WTC11 (cell line): ENCODE measurements at places on chromosomes 12 and 14.
A peak's percentile ranks its signal among the peaks of the same experiment; 100 is the strongest.

- peak; percentile 45 for DNase-seq
Measured at GRCh38 chr12:24562771-24563431, 386.0 kb downstream of the BCAT1 start.

- DNase-seq = no peak
Measured at GRCh38 chr14:23572836-23573235, 5.2 kb upstream of the AP1G2 start.

- no peak for DNase-seq
Measured at GRCh38 chr12:21551841-21552465, 25.9 kb downstream of the SPX start.

GRCh38 chr12:28998662-28999120 lies 150.4 kb upstream of the FAR2 start:
- no peak for DNase-seq

GRCh38 chr14:101825797-101826196 lies 64.3 kb downstream of the PPP2R5C start:
- DNase-seq = no peak

DNA sequence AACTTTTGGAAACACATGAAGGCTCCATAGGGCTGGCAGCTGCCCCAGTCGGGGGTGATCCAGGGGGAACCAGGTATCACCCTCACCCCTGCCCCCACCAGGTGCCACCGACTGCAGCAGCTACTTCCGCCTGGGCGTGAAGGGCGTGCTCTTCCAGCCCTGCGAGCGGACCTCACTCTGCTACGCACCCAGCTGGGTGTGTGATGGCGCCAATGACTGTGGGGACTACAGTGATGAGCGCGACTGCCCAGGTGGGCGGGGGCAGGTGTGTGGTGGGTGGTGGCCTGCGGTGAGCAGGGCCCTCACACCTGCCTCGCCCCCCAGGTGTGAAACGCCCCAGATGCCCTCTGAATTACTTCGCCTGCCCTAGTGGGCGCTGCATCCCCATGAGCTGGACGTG lies 22.3 kb upstream of the NXPH4 start:
- DNase-seq = no peak

DNA sequence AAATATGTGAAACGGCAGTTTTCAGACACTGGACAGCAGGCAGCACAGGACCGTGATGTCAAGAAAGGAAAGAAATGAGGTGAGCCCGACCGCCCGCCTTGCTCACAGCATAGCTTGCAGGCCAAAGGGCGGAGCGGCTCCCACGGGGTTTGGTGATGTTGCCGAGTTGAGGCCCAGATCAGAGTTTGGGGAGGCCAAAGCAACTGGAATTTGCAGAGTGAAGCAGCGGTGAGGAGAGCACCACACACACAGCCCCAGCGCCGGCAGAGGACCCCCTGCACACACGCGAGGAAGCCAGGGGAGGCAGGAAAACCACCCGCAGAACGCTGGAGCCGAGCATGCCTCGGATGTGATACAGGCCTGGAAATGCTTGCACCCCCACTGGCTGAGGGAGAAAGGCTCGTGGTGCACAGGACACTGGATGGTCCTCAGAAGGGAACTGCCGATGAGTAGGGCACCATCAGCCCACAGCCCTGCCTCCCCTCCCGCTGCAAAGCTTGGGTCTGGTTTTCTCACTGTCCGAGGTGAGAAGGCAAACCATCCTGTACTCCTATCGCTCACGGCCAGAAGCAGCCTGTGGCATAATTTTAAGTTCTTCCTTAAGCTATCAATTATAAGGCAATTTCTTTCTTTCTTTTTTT lies 25.7 kb upstream of the PLD4 start:
- DNase-seq = no peak

DNA sequence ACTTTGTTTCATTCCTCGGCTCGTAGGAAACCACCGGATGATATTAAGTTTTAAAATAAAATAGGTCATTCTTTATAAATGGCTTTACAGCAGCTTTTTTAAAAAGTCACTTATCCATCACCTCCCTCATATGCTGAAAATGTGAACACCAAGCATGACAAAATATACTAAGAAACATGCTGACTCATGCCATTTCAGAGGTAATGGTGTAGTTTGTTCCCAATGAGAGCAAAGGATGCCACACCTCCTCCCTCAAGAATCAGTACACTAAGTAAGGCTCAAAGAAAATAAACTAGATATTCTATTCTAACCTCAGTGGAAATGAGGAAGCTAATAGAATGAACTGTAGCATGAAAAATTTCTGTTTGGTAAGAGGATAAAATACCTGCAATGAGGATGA lies 5.5 kb upstream of the DIO2 start:
- DNase-seq = no peak

GRCh38 chr12:26524862-26525465 lies 308.0 kb downstream of the ITPR2 start:
- peak; percentile 53 for DNase-seq

GRCh38 chr14:104774453-104775072 lies 21.0 kb downstream of the AKT1 start:
- no peak for DNase-seq

- no peak for DNase-seq
Measured at GRCh38 chr14:24250354-24250753, 7.9 kb upstream of the TINF2 start.

- DNase-seq = no peak
Measured at GRCh38 chr12:121532503-121533393, 48.1 kb downstream of the KDM2B start.

DNA sequence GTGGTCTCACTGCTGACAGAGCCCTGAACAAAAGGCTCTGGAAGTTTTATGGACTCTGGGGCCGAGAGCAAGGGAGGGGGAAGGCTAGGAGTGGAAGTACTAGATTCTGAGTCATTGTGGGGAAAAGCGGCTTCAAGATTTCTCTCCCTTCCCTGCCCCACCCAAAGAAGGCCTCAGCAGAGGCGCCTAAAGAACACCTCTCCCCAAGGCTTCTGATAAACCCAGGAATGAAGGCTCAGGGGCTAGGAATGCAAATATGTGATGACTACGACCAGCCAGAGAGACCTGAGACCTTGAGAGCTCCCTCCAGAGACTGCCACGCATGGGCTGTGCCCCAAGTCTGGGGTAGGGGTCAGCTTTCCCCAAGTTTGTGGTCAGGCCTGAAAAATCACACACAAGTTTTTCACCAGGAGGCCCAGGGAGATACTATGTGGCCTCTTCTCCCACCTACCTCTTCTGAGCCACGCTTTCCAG lies 130.7 kb upstream of the HIF1A start:
- DNase-seq = no peak

DNA sequence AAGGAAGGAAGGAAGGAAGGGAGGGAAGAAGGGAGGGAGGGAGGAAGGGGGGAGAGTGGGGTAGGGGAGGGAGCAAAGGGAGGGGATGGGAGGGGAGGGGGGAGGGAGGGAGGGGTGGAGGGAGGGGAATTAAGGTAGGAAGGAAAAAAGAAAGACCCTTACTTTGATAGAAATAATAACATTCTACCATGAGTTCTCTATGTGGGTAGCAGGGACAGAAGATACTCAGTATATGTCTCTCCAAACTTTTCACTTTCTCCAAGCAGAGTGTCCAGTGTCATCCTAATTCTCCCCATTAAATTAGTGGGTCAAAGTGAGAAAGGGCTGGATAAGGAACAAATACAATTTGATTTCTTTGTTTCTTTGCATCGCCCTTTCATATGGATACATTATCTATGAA lies 553.4 kb upstream of the USP15 start:
- DNase-seq = no peak

DNA sequence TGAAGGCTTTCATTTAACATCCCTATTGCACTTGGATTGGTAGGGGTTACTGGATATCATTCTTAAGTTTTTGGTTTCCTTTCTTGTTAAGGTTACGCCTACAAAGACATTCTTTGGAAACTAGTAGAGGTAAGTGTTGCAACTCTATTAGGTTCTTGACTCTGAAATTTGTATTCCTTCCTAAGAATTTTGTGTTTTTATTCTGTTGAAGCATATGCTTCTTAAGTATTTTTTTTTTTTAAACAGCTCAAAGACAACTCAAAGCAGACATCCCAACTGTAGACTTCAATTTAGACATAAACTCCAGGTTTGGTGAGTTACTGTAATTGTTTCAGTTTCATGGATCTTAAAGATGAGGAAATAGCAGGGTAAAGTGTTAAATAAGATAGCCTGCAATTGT lies 1.1 kb upstream of the RBMS2 start:
- no peak for DNase-seq

- no peak for DNase-seq
Measured at GRCh38 chr14:65769151-65769550, 356.6 kb downstream of the FUT8 start.

- no peak for DNase-seq
Measured at GRCh38 chr14:75283162-75283832, 4.7 kb downstream of the FOS start.

DNA sequence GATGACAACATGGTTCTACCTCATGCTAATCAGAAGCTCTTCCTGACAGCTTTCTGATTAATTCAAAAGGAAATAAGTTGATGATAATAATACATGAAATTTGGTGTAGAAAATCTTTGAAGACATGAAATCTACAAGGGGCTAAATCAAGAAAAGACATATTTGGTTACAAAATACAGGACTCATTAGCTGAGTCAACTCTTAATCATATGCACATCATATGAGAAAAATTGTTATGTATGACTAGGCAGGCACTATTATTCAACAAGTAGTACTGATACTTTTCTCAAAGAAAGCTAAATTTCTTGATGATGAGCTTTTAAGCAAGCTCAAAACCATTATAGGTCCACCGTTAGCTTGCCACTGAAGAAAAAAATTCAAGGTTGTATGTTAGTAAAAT lies 7.1 kb downstream of the ABCC9 start:
- DNase-seq = no peak

DNA sequence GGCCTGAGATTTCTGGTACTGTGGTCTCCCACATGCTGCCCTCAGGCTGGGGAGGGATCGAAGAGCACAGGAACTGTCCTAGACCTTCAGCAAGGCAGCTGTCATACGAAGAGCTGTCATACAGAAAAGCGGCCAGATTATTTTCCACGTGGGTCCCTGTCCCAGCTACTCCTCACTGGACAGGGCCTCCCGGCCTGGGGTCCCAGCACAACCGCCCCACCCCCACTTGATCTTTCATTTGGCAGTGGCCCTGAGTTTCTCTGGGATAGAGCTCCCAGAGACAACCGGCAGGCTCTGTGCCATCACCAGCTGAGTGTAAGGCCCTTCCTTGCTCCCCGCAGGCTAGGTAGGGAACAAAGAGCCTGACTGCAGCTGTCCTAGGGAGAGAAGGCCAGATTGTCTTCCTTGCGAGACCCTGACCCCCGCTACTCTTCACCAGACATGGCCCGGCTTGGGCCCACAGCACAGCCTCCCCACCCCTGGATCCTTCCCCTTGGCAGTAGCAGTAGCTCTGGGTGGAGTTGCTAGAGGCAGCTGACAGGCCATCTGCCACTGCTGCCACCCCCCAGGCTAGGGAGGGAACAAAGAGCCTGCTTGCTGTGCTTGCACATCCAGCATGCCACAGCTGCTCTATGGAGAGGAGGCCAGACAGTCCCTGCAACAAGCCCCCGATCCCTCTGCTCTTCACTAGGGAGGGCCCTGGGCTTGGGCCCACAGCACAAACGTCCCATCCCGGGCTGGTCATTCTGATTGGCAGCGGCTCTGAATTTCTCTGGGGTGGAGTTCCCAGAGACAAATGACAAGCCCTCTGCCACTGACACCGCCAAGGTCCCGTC lies 3.1 kb upstream of the OR4N2 start:
- no peak for DNase-seq

DNA sequence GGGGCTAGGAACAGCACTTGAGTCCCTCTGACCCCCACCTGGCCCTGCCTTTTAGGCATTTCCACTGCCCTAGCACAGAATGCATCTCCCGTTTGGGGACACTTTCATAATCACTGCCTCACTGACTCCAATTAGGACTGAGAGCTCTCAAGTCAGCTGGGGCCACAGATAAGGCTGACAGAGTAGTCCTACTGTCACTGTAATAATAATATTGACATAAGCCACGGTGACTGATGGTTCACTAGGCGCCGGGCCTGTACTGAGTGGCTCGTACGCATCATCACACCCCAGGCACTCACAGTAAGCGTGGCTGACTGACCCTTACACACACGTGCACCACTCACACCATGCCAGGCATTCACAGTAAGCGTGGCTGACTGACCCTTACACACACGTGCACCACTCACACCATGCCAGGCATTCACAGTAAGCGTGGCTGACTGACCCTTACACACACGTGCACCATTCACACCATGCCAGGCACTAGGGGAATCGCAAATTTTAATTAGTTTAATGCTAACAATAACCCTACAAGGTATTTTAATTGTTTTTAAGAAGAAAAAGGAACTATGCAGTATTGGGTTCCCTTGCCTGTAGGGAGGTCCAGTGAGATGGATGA lies 87.7 kb downstream of the CHGA start:
- no peak for DNase-seq

- DNase-seq = no peak
Measured at GRCh38 chr12:69897744-69898143, 72.7 kb downstream of the MYRFL start.

DNA sequence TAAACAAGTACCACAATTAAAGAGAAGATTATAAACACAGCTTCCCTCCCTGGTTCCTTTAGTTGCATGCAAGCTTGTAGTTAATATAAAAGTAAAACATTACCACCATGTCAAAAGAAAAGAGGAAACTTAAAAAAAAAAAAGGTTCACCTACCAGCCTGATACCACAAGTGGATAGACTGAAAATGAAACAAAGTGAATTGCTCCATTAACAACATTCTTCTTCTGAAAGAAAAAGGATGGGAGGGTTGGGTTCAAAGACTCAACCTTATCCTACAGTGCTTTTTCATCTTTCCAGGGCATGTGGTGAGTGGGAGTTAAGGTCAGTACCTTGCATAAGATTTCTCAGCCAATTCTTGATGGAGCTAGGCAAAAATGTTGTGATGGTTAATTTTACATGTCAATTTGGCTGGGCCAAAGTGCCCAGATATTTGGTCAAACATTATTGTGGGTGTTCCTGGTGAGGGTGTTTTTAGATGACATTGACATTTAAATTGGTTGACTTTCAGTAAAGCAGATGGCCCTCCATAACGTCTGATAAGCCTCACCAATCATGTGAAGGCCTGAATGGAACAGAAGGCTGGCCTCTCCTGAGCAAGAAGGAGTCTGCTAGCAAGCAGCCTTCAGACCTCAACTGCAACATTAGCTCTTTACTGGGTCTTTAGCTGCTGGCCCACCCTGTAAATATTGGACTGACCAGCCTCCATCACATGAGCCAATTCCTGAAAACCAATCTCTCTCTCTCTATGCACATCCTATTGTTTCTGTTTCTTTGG lies 28.8 kb downstream of the VCPKMT start:
- DNase-seq = no peak

DNA sequence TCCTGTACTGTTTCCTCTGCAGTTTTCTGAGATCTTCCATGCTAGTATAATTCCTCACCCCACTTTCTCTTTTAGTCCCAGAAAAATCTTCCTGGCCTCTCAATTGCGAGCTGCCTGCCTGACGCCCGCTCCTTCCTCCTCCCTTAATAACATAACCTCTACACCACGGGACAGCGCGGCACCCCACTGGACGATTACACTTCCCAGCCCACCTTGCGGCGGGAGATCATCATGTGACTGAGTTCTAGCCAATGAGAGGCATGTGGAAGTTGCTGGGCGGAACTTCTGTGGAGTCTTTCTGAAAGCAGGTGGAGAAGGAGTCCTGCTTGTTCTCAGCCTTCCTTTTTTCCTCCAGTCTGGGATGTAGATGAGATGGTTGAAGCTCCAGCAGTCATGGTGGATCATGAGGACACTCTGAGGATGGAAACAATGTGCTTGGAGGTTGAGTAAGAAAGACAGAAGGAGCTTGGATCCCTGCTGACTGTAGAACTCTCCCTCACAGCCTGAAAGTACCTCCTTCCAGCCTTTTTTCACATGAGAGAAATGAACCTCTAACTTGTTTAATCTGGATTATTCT lies 133.6 kb upstream of the VRK1 start:
- DNase-seq = no peak

GRCh38 chr12:114692186-114693058 lies 8.4 kb upstream of the TBX3 start:
- no peak for DNase-seq

- peak; percentile 79 for DNase-seq
Measured at GRCh38 chr12:56521590-56522371, at the start of gene RBMS2. Gene RBMS2, plus strand, starts transcription at chr12:56521820. Its CDS starts 204 bp downstream, at chr12:56522024.
